Effector CD8-positive, alpha-beta T cell (primary cell): ENCODE measurements at places on chromosomes 2 and 18.

- DNase-seq: no peak
These were observed 168.9 kb upstream of the SERPINE2 start for GRCh38 chr2:224208007-224208406.

DNA sequence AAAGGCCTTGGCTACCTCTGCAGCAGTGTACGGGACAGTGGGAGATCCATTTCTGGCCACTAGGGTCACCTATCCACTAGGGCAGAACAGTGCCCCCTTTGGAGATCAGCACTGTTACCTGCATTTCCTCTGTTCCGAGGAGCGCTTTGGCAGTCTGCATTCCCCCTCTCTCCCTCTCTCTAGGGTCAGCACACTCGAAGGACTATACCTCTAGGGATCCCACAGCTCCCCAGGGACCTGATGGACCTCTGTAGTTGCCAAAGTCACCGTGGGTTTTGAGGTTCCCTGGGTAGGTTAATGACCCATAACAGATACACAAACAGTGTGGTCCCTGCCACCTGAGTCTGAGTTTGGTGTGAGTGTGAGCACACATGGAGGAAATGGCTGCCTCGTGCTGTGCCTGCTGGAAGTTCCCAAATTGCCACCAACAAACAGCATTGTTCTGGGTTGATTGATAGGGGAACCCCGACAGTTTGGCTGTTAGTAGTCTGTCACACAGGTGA is 99.8 kb upstream of the VWC2L start:
- no peak for DNase-seq

DNA sequence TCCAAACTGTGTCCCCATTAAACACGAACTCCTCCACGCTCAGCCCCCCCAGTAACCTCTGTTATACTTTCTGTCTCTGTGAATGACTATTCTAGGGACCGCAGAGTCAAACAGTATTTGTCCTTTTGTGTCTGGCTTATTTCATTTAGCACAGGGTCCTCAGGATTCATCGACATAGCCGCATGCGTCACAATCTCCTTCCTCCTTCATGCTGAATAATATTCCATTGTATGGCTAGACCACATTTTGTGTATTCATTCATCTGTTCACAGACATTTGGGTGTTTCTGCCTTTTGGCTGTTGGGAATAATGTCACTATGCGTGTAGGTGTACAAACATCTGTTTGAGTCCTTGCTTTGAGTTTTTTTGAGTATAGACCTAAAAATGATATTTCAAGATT is 80.9 kb downstream of the SH3RF3 start:
- no peak for DNase-seq

- no peak for DNase-seq
These were observed 36.5 kb downstream of the ZNF385B start for GRCh38 chr2:179824961-179825360.

DNA sequence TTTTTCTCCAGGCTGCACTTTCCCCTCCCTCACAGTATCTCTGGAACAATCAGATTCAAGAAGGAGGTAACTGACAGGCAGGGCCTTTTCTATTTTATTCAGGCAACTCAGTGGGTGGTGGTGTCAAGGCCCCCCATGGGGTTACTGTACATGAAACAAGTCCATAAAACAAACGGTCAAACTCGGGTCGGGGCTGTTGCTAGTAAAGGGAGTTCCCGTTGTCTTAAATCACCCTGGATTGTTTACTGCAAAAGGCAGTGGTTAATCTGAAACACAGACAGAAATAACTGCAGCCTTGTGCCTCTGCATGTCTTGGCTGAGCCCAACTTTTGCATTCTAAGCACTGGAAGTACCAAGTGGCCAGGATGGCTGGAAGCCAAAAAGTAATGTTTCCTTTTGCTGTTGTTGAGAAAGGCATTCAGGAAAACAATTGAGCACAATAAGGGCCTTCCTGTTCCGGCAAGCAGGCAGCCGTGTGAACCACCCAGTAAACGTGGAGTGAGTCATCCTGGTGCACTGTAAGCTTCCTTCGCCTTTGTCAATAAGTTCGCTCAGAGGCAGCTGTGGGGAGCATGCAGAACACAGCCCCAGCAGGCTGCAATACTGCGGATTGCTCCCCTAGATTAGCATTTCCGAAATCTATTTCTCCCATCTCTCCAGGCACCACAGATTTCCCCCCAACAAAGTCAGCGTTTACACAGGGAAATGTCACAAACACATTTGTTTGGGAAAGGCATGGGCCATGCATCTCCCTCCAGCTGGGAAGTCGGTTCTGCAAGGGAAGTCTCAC is 149.6 kb downstream of the IRS1 start:
- no peak for DNase-seq
